ENCODE measurements at places on chromosomes 3 and 15. TPM values are rescaled to one million over a fixed set of nuclear protein-coding genes. Genes with fewer than 3 reads are reported as not detected.

GRCh38 chr3:108301695-108302404, 5.5 kb downstream of the HHLA2 start:
- no peak for DNase-seq

DNA sequence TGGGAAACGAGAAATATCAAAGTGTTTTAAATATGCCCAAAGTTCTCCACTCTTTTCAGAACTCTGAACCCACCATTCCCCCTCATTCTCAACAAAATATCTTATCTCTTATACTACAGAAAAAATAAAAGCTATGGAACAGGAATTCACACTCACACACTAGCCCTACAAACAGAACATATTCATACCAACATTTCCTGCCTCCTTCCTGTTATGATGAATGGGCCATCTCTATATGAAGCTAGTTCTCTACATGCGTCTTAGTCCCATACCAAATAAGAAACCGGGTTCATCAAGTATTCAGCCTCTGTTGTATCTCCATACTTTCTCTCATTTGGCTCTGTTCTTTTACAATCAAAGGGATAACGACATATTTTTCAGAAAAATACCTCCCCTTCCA, 72.6 kb downstream of the PLSCR2 start:
- DNase-seq, result no peak

FMN1 gene
- total RNA-seq, result 5.8 TPM

GRCh38 chr15:59879506-59880265, 124.4 kb upstream of the FOXB1 start:
- DNase-seq, result peak; percentile 63

- no peak for DNase-seq
Measured at GRCh38 chr3:42224658-42225421, 41.1 kb downstream of the CCK start.

GRCh38 chr3:57943525-57944495, 64.4 kb upstream of the FLNB start:
- DNase-seq, result no peak

DNA sequence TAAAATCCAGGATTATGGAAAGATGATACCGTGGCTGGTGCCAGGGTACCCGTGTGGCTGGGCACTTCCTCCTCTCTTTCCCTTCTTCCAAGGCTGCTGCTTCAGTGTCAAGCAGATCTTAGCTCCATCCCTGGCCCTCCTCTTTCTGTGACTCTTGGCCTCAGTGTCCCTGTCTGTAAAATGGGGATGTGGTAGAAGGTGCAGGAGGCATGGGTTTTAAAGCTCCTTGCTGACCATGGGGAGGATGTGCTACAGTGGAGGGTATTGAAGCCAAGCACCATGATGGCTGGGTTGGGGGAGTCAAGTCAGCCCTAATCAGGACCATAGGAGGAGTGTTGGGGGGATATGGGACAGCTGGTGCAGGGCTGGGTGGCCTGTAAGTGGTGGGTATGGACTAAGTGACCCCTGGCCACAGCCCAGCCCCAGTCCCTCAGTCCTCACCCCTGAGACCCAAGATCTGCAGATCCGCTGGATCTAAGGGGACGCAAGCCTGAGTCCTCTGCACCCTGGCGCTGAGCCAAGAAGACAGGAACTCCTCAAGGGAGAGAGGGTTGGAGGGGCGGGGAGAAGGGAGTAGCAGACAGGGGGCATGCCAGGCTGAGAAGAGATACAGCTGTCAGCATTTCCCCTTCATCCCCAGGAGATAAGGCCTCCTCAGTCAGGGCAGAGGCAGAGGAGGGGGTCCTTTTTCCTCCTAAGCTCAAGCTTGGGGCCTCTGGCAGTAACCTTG, 12.0 kb downstream of the PTH1R start:
- no peak for DNase-seq

All from RPMI7951 (cell line).